ENCODE measurements at places on chromosomes 16 and 17. TPM values are rescaled to one million over a fixed set of nuclear protein-coding genes. Genes with fewer than 3 reads are reported as not detected.

ITGA2B gene
- 0.26 TPM for total RNA-seq

COL1A1 gene
- total RNA-seq = 577 TPM

NTN1 gene
- 0.51 TPM for total RNA-seq

SSTR5 gene
- total RNA-seq = not detected

CSF3 gene
- total RNA-seq = not detected

VPS35 gene
- 93.5 TPM for total RNA-seq

PITPNM3 gene
- 0.99 TPM for total RNA-seq

FSCN2 gene
- total RNA-seq = 1.5 TPM

HAGHL gene
- total RNA-seq = 14.1 TPM

DNA sequence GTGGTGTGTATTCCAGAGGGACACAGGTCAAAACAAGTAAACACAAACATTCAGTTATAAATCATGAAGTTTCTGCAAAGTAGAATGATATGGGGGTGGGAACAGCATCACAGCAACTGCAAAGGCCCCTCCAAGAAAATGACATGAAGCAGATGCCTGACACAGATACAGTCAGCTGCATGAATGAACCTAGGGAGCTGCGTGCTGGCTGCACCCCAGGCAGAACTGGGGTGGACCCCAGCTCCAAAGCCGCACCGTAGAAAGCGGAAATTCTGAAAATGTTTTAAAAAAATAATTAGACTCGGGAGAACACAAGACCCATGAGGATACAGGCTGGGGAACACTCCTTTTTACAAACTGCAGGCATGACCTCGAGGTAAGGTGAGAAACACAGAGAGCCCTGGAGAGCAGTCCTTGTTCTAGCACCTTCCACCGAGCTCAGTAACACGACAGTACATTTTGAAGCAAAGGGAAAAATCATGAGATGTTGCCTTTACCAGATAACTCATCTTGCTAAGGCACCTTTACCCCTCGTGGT, 323.8 kb downstream of the SOX9 start:
- DNase-seq = no peak

GRCh38 chr16:55015181-55015913, 84.7 kb downstream of the IRX5 start:
- no peak for DNase-seq

DNA sequence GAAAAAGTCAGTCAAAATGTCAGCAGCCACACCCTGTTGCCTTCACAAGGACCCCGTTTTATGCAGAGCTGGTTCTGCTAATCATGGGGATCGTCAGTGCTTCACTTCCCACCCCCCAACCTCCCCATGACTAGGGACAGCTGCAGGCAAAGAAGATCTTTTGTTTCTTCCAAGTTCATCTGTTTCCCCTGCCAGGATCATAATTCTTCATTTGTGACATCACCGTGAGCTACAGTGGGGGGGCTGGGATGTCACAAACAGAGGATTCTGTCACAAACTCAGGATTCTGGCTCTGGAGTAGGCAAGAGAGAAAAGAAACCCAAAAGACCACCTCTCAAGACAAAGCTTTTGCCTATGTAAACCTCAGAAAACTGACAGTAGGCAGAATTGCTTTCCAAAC, 24.7 kb downstream of the DNAJC7 start:
- peak; percentile 32 for DNase-seq

GRCh38 chr17:67970783-67971182, 25.5 kb downstream of the C17orf58 start:
- DNase-seq = no peak

- DNase-seq = no peak
These were observed 220.6 kb downstream of the FTO start for GRCh38 chr16:53924331-53925106.

DNA sequence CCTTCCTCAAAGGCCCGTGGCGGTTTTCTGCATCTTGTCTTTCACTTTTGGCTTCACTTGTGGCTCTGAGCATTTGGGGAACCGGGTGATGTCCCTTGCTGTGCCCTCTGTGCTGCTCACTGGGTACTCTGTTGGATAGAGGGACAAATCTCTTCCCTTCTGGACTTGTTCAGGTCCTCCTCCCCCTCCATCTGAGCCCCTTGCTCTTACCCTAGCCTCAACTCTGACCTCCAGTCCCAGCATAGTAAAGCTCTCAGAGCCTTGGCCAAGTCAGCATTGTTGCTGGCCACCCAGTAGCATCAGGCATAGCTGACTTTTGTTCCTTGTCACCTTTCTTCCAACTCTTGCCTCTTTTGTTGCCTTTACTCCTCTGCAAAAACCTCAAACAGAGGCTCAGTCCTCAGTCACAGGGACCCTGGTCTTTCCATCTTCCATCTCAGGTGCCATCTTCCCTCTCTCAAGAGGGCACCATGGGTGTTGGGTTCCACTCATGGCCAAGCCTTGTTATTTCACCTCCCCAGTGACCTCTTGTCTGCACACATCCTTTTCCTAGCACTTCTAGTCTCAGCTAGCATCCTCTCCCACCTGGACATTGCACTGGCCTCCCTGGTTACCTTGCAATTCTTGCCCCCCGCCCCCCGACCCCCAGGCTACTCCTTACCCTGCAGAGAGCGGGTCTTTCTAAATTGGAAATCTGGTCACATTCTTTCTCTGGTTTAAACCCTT, 393 bp upstream of the PSMB10 start:
- DNase-seq = no peak

GRCh38 chr17:78748730-78749317, 33.2 kb downstream of the CYTH1 start:
- DNase-seq = peak; percentile 77

DNA sequence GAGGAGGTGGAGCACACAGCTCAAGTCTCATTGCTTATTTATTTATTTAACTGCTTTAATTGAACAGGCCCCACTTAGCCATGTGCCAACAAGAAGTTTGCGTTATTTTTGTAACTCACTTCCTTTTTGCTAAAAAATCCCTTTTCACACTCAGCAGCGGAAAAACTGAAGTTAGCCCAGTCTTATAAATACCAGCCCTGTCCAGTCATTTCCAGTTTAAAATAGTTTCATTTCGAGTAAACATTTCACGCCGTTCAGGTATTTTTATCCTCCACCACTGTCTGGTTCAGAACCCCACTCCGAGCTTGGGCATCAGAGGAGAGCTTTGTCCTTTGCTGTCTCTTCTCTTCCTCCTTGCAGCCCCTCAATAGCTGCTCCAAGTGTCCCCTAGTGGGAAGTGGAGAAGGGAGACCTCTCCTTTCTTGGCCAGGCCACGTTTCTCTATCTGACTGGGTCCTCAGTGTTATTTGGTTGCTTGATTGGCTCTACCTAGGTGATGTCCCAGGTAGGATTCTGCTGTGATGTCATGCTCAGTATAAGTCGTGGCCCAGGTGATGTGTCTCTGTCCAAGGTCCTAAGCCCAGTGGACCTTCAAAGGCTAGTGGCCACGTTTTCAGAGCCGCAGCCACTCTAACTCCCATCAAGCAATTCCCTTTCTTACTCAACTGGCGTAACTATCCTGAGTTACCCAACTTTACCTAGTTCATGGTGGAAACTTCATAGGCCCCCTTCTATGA, 53.0 kb upstream of the GAS7 start:
- DNase-seq = no peak

DNA sequence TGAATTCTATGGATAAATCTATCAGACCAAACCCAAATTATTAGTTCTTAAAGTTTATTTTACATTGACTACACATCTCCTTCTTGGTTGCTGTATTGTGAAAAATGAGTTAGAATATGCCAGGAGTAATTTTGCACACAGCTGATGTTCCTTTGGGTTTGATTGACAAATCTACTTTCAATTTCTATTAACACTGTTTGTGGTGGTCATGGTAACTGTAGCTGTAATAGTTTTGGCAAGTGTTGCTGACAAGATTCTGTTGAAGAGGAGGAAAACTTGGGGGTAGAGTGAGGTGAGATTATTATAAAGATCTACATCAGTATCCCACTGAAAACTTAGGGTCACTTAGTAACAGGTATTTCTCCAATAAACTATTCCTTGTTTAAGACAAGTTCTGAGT, 30.3 kb downstream of the MRTFB start:
- no peak for DNase-seq

- peak; percentile 76 for DNase-seq
These were observed 10.1 kb downstream of the RIPOR1 start for GRCh38 chr16:67538666-67539101.

DNA sequence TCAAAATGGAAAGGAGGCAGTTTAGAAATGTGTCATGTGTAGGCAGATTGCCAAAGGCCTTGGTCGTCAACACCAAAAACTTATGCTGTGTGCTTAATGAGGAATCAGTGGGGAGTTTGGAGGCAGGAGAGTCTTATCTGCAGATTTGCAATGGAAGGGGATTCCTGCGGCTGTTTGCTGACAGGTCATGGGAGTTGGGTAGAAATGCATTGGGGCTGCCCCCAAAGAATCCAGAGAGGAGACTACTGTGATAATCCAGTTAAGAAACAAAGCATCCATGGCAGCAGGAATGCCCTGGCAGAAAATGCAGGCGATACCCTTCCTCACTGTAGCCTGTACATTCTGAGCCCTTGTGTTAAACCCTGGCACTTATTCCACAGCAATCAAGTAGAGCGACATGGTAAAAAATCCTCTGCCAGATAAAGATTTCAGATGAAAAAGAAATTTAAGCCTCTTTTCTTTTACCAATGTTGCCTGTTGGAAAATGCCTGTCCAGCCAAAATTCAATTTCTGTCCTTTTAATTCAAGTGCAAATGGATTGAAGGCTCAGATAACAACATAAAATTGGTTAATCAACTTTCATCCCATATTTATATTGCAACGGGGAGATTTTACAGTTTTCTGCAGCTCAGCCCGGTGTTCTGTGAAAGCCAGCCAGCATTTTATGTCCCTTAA, 491.0 kb upstream of the CDH5 start:
- DNase-seq = peak; percentile 56

DNA sequence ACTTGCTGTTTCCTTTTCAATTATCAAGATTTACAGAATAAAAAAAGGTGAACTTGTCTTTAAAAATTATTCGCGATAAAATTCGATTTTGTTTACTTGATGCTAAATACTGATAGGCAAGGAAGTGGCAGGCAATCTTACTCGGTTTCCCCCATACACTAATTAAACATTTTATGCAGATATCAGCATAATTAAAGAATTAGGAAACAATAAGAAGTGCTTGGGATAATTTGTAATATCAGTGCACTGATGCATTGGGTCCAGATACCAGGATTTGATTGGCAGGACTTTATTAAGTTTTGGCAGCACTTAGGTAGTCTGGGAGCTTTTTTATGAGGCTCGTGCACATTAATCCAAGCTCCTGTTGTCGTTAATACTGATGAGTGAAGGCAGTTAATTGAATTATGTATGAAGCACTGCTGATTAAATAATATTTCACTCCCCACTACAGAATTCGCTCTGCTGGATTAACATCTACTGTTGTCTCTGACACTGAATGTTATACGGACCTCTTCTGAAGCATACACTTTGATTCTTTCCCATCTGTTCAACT, 165.6 kb downstream of the CA10 start:
- DNase-seq = no peak

DNA sequence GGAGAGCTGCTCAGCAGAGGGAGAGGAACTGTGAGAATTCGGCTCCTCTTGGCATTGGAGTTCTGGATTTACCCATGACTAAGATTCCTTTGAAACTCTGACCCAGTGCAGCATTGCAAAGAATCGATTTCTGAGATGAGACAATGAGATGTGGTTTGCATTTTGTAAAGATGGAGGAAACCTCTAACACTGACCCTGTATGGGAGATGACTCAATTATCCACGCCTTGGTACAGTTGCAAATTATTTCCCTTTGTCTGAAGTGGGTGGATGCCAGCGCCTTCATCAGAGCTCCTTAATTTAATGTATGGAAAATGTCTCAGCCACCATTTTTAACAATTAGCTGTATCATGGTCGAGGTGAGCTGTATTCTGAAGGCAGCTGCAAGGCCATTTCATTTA, 53.4 kb downstream of the NUP93 start:
- peak; percentile 35 for DNase-seq

GRCh38 chr16:28589069-28589468, 7.8 kb downstream of the SULT1A2 start:
- DNase-seq = no peak

DNA sequence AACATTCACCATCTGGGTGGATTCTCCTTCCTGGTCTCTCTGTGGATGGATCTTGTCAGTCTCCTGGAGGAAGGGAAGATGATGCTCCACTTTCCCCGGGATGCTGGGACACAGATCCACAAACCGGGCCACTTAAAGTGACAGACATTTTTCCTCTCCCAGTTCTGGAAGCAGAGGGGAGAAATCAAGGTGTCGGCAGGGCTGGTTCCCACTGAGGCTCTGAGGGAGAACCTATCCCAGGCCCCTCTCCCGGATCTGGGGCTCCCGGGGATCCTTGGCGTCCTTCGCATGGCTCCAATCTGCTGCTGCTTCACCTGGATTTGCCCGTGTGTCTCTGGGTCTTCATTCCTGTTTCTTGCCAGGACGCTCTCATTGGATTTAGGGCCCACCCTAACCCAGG, 263.1 kb upstream of the TNRC6C start:
- DNase-seq = no peak

DNA sequence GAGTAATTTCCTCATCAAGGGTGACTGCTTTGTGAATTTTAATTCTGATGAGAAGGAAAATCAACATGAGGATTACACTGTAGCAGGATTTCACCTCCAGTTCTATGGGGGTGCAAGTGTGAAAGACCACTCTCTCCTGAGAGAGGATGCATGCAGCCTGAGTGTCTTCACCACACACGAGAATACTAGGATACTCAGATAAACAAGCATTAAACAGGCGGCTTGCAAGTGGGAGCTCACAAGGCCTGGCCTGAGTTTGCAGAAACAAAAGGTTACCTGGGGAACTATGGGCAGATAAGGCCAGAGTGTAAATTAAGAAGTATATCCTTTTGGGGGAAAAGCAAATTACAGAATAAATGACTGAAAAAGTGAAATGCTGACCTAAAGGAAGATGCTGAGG, 46.6 kb downstream of the MYH10 start:
- no peak for DNase-seq

DNA sequence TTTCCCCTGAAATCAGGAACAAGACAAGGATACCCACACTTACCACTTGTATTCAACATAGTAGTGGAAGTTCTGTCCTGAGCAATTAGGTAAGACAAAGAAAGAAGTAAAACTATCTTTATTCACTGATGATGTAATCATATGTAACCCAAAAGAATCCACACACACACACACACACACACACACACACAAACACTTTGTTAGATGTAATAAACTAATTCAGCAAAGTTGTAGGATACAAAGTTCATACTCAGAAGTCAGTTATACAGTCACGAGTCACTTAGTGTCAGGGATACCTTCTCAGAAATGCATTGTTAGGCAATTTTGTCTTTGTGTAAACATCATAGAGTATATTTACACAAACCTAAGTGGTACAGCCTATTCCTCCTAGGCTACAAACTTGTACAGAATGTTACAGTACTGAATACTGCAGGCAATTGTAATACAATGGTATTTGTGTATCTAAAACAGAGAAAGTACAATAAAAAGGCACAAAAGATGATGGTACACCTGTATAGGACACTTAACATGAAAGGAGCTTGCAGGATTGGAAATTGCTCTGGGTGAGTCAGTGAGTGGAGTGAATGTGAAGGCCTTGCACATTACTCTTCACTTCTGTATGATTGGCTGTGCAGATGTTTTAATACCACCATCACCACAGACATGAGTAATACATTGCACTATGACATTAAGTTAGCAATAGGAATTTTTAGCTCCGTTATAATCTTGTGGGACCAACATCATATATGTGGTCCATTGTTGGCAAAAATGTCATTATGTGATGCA, 370.1 kb downstream of the ZFHX3 start:
- peak; percentile 74 for DNase-seq

Data from fibroblast of lung (primary cell).